ENCODE measurements at places on chromosomes 6 and 20.

- DNase-seq: no peak
Observed at GRCh38 chr6:3627956-3628835, 123.3 kb downstream of the PXDC1 start.

DNA sequence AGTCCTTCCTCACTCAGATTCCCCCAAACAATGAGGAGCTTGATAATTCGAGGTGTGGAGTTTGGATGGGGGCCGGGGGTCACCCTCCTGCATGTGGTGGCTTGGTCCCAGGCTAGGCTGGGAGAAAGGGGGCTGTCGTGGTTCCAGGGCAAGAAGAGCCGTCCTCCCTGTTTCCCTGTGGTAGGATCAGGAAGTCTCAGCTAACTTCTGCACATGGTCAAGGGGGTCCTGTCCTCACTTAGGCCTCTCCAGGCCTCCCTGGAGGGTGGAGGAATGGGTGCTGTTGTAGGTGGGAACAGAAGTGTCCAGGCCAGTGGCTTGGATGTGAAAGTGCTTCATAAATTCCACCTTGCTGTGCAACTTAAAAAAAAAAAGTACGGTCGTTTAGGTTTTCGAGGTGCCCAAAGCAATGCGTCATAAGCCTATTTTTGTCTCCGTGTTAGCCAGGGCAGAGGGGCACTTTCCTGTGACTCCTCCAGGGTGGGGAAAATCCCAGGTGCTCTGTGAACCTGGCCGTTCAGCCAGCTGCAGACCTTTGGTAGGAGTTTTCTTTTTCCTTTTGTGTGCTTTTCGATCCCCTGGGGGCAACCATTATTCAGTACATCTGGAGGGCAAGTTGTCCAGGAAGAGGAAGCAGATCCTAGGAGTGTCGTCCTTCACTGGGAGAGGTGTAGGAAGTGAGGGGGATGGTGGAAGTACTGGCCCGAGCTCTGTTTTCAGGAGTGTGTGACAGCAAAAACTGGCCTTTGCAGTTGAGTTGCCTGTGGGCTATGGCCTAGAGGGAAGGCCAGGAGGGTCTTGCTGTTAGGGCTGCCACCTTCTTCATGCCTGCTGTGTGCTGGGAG is 9.6 kb downstream of the IGF2R start:
- no peak for DNase-seq

DNA sequence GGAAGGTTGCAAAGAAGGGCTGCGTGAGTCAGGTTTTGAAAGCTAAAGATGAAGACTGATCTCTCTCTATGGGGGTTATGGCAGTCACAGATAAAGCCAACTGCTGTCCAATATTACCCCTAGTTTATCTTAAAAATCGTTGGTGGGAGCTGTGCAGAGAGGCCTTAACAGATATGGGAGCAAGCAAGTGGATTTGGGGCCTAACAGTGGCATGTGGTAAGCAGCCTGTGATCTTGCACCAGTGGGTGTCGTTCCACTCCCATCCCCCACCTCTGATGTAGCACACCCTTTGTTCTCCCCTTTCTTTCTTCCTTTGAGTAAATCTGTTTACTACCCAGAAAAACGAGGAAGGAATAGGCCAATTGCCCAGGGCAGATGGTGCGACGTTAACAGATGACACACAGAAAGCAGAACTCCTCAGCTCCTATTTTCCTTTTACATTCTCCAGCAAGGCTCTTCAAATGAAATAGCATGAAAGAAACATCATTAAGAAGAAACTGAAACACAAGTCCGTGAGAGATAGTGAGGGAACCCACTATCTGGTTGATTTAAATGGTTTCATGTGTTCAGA is 274.1 kb upstream of the CITED2 start:
- DNase-seq: no peak

GRCh38 chr6:79814940-79815339 is 132.4 kb downstream of the ELOVL4 start:
- no peak for DNase-seq

GRCh38 chr6:35609588-35609987 is 79.1 kb downstream of the FKBP5 start:
- no peak for DNase-seq

GRCh38 chr6:22444330-22444729 is 125.0 kb upstream of the HDGFL1 start:
- DNase-seq: no peak

DNA sequence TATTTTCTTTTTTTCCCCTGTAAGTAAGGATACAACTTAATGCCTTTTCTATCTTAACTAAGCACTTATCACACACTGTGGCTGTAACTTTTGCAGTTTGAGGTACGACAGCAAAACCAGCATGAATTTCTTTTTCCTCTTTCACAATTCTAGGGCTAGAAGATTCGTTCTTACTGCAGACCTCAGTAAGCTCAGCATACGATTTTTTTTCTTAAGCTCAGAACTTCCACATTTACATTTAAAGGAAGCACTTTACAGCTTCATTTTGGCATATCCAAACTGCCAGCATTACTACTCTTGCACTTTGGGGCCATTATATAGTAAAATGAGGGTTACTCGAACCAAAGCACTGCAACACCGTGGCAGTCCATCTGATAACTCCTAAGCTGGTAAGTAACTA is 889 bp upstream of the CHMP4B start:
- no peak for DNase-seq

- DNase-seq: no peak
Observed at GRCh38 chr6:112717856-112718255, 370.7 kb downstream of the RFPL4B start.

DNA sequence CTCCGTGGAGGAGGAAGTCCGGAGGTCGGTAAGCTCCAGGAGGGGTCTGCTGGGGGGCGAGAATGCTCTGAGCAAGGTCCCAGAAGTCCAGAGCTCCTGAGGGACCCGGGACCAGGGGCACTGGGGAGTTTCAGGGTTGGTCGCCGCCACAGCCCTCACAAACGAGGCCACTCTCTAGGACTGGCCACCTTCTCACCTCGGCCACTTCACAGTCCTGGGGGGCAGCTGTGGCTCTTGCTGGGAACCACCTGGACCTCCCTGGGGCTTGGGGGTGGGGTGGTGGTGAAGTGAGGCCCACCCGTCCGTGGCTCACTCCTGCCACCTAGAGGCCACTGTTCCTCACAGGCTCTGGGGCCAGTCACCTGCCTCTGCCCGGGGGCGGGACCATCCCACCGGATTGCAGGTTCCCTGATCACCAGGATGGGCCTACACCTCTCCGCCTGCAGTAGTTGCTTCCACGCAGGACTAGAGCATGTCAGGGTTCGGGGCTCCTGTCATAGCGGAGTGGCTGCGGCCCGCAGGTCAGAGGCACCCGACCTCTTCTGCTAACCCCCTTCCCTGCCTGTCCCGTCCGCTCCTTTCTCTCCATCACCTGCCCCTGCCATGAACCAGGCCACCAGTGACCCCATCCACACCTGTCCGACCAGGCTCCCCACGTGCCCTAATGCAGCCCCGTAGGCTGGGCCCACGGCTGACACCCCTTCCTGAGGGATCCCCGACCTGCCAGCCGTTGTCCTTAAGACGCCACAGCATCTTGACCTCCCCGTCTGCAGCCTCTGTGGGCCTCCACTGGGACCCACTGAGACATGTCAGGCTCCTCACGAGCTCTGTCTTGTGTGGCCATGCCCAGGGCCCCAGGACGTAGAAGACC is 5.1 kb upstream of the TCEA2 start:
- no peak for DNase-seq

DNA sequence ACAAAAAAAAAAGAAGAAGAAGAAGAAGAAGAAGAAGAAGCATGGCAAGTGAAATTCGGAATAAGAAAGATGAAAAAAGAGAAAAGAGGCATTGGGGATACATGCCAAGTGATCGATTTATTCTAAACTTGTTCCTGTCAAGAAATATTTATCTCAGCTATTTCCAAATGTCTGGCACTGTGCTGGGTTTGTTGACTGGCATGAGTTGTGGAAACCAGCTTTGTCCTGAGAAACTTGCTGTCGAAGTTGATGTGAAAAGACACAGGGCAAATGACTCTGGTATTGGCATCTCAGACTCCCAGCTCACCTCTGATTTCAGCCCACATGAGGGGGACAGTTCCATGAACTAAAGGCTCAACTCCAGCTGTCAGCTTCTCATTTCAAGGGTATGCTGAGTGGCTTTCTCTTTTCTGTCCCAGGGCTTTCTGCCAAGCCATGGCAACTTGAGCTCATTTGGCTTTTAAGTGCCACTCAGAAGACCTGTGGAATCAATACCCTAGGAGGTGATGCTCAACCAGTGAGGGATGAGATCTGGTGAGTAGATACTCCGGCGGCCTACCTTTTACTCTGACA is 253.3 kb upstream of the JAG1 start:
- no peak for DNase-seq

GRCh38 chr20:55649254-55649653 is 356.1 kb downstream of the CBLN4 start:
- DNase-seq: no peak

DNA sequence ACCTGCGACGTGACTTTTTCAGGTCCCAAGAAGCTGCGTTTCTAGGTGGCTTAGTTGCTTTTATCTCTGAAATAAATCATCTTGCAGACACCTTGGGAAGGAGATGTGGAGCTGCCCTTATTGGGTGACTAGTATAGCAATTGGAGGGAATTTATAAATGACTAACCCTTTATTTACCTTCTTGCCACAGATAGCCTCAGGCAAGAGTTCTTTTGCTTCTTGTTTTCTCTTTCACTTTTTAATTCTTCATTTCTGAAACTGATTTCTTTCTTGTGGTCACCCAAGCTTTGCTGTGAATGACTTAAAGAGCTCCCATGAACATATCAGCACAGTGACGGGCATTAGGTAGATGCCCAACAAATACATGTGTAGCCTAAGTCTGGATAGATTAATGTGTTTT is 3.0 kb downstream of the ADGRF4 start:
- no peak for DNase-seq

GRCh38 chr6:74581681-74582080 is 624.2 kb downstream of the COL12A1 start:
- DNase-seq: no peak

DNA sequence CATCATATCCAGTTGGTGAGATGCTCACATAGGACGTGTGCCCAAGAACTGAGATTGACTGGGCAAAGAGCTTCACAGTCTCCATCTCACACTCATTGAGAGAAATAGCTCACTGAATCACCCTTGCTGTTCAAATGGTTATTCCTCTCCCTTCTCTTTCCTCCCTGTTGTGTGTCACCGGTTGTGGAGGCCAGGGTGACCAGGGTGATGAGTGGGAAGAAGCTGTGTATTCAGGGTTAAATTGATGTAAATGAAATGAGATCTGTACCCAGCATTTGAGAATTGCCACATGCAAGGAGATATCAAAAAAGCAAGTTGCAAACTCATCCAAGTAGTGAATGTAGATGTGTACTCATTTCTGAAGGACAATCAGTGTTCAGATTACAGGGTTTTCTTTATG is 36.6 kb upstream of the VAPB start:
- no peak for DNase-seq

DNA sequence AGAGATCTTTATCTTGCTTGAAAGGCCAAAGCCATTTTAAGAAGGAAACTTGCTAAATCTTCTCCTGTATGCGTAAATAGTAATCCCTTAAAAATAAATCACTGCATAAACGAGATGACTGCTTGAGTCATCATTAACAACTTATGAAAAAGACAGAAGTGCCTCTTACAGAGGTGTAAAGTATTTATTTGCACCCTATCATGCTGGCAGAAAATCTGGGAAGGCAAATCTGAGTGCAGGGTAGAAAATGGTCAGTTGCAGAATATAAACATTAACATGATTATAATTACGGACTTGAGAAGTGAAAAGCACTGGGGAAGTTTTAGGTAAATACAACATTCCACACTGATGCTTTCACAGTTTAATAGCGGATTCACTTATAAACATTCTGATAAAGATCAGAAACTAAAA is 67.5 kb upstream of the FBXO30 start:
- DNase-seq: no peak

- no peak for DNase-seq
Observed at GRCh38 chr6:82277686-82278085, 30.1 kb upstream of the IBTK start.

- DNase-seq: no peak
Observed at GRCh38 chr6:18465410-18466154, 78.4 kb downstream of the RNF144B start.

GRCh38 chr20:38601216-38602184 is at the start of gene ARHGAP40:
ARHGAP40 (plus strand) TSS chr20:38601809.
- DNase-seq: no peak

- DNase-seq: no peak
Observed at GRCh38 chr6:101845621-101846020, 452.1 kb downstream of the GRIK2 start.

- no peak for DNase-seq
Observed at GRCh38 chr6:156199182-156199581, 578.0 kb upstream of the ARID1B start.

DNA sequence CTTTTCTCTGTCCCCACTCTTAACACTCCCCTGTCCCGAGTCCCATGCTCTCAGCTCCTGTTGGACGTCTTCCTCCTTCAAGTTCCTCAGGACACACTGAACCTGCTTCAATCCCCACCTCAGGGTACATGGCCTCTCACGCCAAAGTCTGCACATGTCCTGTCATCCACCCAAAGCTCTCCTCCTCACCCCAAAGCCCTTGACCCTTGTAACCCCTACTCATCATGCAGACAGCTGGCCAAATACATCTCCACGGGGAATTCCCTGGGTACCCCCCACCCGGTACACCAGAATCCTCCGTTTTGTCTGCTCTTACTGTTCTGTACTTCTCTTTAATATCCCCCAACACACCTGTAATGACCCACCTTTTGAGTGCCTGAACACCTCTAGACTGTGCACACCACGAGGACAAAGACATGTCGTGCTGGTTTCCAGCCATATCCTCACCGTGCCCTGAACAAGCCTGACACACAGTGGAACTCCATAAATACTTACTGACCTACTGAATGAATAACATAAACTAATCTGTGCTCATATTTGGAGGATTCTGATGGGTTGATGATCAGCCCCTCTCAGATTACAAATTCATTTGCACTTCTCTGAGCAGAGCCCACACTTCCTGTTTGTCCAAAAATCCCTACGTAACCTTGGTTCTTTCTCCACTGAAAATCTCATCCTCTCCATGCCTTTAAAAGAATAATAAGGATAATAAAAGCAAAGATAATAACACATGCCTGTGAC is 66.8 kb upstream of the EYA2 start:
- DNase-seq: no peak

DNA sequence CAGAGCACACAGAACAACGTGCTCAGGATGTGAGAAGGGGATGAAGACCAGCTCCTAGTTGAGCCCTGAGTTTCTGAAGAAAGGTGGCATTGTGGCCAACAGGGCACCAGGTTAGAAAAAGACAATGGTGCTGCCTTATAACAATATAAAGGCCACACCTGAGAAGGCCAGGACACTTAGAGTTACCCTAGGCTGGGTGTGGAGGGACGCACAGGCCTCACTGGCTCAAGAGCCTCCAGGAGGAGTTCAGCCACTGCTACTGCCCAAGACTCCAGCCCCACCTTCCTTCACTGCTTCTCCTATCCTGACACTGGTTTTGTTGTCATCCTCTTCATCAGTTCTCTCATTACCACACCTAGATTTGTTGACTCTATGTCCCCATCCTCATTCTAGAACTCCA is 55.2 kb upstream of the BEND6 start:
- DNase-seq: no peak

- DNase-seq: no peak
Observed at GRCh38 chr6:45783716-45784115, 231.9 kb downstream of the CLIC5 start.

DNA sequence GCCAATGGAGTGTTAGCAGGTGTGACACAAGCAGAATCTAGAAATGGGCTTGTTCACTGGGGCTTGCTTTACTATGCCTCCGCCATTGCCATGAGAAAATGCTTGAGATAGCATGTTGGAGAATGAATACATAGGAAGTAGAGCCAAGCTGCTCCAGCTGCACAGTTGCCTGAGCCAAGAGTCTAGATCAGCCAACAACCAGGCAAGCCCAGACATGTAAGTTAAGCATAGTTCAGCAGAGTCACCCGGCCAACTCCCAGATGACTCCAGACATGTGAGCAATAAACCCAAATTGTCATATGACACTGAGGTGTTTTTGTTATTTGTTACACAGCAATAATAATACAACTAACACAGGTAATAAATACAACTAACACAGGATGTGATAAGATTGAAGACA is 167.9 kb downstream of the HAO1 start:
- DNase-seq: no peak

All from fibroblast of skin of left biceps (primary cell).